Left hindlimb (tissue), 1 donor: ENCODE measurements at places on chromosomes 2 and 18.

GRCh38 chr18:57846258-57846657 is 43.1 kb upstream of the ATP8B1 start:
- DNase-seq: no peak

GRCh38 chr18:35075132-35075531 is 33.9 kb downstream of the MAPRE2 start:
- no peak for DNase-seq

GRCh38 chr2:139194546-139194945 is 414.4 kb upstream of the NXPH2 start:
- no peak for DNase-seq

DNA sequence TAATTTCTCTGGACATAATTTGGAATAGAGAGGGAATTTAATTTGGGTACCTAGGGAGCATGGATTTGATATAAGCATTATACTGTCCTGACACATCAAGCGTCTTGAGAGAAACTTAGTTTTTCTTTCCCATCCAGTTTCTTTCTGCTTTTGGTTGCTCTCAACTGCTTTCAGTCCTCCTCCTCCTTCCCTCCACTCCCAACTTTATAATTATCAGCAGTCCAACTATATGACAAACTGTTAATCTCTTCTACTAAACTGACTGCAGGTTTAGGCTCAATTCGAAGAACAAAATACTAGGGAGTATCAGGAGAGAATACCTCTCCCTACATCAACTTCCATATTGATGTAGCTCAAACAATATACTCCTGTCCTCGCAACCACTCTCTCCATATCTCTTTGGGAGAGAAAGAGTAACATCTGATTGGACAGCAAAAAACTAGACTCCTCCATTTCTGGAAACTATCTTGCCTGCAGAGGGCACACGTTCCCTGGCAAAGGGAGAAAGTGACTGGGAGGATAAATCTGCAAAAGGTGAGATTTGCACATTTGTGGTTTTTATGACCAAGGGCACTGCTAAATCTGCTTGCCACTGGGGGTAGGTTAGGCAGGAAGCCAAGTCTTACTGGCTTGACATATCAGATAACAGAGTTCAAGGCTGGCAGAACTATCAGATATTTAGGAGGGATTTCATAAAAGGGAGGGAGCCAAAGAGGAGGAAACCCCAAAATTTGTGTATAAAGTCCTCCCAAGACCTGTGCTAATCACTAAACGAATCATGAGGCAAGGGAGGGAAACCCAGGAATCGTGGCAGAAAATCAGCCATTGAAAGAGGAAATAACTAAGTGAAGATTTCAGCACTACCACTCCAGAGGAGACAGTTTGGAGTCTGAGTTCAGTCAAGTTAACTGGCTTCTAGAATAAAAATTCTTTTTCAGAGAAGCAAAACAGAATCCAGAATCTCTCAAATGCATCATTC is 40.0 kb downstream of the ICA1L start:
- no peak for DNase-seq

DNA sequence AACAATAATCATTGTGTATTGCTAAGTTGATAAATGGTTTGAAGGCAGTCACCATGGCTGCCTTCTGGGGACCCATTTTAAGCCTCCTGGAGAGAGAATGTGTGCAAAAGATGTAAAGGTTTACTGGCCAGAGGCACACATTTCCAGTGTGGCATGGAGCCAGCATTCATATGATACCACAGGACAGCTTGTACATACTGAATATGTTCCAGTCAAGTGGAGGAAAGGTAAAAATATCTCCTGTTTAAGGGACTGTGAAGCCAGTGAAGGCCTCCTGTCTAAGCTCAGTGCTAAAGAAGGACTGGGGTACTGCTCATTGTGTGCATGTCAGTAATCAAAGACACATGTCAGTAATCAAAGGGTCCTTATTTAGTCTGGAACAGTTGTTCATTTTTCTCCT is 119.2 kb downstream of the BABAM2 start:
- no peak for DNase-seq

DNA sequence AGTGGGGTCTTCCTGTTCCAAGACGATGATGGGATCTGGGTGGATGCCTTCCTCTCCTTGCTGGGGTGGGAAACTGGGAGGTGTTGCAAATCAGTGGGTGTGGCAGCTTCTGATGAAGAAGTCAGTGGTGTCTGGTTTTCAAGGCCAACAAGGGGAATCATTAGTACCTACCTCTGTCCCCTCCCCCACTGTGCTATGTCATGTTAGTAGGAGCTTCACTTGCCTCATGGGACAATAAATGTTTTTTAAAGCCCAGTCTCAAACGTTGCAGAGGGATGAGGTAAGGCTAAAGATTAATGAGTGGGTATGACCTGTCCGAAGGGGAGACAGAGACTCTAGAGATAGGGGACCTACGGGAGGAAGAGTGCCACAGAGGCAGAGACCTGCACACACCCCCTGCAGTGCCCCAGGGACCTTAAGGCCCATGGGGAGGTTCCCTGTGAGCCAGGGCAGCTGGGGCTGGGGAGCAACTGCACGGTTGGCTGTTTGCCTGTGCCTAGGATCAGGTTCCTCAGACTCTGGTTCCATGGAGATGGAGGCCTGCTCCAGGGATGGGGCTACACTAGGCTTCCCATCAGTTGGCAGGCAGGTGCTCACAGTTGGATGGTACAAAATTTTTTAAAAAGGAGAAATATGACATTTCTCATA is 37.8 kb upstream of the SLC1A4 start:
- DNase-seq: no peak

GRCh38 chr2:104853534-104854497 is at the start of gene POU3F3:
Gene POU3F3, plus strand, starts transcription at chr2:104854115. Its CDS starts 1,396 bp downstream, at chr2:104855511.
- DNase-seq: peak; percentile 94

DNA sequence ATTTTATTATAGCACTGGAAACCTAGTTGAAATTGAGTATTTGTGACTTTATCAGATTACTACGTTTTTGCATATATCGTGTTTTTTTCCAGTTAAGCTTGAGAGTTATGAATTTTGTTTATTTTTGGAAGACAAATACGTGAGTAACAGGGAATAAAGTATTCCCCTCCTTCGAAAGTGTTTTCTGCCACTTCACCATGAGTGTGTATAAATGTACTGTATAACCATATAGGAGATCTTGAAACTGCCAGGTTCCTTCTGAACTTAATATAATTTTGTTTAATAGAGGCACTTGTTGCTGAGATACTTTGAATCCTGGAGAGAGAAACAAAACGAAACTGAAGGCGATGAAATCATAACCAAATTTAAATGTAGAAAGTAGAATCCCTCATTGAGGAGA is 1004.4 kb upstream of the ZEB2 start:
- DNase-seq: no peak

GRCh38 chr2:136012315-136012714 is 26.9 kb upstream of the DARS1 start:
- DNase-seq: no peak

DNA sequence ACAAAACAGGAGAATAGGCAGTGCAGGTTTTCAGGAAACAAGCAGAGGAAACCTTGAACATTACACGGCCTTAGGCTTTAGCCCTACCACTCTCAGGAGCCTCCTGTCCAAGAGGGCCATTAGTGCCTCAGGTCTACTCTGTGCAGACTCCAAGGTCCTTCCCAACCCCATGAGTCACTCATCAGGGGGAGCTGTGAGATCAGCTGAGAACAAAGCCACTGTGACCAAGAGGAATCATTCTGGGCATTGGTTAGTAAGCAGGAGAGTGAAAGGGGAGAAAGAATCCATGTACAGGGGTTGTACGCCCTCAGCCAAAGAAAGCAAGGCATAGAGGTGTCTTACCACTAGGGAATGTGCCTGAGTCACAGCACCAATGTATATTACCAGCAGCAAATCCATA is 680.3 kb downstream of the DPP10 start:
- no peak for DNase-seq

GRCh38 chr2:120763508-120763907 is 27.8 kb downstream of the GLI2 start:
- peak; percentile 30 for DNase-seq

GRCh38 chr18:31598021-31598805 is 6.5 kb downstream of the TTR start:
- DNase-seq: no peak

DNA sequence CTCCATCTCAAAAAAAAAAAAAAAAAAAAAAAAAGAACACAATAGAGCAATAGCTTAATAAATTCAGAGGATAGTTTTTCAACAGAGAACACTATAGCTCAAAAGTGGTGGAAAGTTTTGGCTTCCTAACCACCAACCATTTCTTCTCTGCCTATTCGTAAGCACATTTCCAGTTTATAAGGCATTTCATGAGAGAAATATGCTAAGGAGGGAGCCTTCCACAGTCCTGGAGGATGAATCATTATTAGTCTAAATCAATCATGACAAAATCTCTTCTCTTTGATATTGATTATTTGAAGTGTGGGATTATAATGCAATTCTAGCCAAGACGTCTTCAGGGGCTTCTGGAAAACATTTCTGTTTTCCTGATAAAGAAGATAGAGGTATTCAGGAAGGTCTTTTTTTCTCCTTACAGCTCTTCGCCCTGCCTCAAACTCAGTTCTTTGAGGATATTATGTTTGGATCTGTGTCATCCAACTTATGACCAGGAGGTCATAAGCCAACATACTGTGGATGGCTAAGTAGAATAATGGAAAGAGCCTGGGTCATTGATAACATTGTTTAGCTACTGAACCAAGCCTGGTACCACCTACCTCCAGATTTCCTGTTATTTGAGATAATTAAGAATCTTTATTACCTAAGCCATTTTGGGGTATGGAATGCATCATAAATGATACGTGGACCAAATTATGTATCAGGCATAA is 207.3 kb downstream of the TRIB2 start:
- no peak for DNase-seq

DNA sequence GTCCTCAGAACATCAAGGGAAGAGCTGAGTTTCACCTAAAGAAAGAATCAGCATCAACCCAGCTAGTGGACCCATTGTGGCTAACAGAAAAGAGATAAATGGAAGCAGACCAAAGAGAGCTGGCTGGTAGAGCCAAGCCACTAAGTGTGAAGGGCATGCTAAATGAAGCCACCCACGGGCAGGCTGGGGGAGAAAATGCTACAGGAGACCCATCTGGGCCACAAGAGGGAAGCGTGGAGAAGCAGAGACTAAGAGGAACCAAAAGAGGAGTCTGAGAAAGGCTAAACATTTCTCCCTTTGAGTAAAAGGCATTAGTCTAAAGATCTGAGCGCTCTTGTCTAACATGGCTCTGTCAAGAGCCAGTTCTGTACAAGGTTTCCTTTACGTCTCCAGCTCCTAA is 15.8 kb downstream of the CWC22 start:
- DNase-seq: no peak

- DNase-seq: no peak
These were observed 151.1 kb downstream of the SMAD2 start for GRCh38 chr18:47779381-47779780.

- DNase-seq: no peak
These were observed 60.1 kb upstream of the ACTR3 start for GRCh38 chr2:113829761-113830160.

DNA sequence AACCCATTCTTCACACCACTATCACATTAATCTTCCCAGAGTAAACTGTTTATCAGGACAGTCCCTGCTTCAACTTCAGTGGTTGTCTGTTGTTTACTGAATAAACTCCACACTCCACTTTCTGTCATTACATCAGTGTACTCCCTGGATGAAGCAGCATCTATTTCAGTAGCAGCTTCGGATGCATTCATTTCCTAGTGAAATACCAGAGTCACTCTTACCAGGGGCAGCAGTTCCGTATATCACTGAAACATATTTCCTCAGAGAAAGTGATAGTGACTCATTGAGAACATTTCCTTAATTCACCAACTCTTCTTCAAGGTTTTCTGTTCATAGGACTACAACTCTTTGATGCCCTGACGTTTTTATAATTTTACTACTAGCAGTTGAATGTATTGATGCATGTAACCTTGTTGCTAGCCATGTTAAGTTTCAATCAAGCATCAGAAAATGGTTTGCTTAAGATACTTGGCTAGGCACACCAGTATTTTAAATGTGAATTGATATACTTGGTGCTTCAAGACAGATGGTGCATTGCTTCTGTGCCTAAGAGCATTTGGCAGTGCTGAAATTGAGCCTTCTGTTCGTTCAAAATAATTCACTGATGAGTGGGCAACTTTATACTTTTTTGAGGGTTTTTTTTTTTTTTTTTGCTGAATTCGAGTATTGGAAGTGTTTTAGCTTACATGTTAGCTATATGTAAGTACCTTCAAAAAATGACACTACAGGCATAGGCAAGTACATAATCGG is 92.3 kb downstream of the UBE2E3 start:
- no peak for DNase-seq

DNA sequence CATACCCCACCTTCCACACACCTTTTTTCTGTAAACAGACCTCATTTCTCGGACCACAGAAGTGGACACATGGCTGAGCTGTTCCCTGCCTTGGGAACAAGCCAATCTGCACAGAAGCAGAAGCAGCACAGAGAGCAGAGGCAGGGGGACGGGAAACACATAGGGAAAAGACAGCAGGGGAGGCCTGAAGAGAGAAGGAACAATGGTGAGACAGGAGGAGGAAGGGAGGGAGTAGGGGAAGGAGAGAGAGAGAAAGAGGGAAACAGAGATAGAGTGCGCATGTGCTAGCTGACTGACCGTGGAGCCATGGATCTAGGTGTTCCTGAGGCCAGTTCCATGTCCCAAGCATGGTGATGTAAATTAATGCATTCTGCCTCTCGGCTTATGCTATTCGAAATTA is 119.7 kb downstream of the NOL10 start:
- DNase-seq: no peak

DNA sequence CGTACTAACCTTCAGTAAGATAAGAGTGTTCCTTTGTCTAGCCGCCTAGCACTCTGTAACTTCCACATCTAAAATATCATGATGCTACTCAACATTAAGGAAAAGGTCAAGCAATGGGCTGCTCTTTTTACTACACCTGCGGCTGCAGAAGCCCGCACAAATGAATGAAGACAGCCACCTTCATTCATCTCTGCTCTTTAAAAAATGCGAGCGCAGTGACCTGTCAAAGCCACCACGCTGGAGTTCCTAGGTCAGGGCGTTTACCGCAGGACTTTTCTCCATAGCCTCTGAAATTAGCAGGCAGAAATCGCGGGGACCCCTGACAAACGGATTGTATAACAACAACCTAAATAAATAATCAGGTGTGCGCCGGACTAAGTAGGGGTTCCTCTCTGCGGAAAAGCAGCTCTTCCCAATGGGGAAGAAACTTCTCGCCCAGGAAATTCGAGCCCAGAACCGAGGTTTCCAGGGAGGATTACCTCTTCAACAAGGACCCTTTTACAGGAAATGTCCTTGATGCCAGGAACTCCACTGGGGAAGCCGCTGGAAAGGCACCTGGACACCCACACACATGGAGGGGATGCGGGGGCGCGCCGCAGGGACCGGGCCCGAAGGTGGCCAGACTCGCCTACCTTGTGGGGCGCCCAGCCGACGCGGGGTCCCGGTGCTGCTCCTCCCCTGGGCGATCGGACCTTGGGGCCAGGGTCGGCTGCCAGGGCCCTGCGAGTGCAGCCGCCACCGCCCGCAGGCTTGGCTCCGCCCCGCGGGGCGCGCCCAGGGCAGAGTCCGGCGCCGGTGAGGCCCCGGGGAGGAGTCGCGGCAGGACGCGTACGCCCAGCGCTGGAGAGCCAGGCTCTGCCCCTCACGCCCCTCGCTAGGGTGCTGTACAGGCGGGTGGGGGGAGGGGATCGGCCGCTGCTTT is at the start of gene CCDC68:
Gene CCDC68, minus strand, starts transcription at position 758 of the 922 bp plus-strand sequence. CDS start 16,670 bp downstream, outside the sequence.
- peak; percentile 37 for DNase-seq
